ENCODE measurements at places on chromosomes 1 and 21.

DNA sequence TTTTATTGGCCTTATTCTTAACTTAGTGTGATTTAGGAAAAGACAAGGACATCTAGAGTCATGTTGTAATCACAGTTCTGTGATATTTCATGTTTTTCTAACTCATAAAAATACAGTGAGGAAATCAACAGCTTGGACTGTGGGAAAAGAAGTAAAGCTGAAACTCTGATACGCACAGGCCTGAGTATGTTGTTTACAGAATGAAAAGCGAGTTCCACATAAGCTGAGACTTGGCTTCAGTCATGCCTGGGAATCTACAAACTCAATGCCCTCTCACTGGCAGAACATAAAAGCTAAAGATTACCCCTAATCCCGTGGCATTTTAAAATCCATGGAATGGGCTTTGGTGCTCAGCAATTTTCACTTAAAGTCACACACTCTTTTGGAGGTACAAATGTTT is 23.6 kb upstream of the ATP5PO start:
- DNase-seq = no peak

DNA sequence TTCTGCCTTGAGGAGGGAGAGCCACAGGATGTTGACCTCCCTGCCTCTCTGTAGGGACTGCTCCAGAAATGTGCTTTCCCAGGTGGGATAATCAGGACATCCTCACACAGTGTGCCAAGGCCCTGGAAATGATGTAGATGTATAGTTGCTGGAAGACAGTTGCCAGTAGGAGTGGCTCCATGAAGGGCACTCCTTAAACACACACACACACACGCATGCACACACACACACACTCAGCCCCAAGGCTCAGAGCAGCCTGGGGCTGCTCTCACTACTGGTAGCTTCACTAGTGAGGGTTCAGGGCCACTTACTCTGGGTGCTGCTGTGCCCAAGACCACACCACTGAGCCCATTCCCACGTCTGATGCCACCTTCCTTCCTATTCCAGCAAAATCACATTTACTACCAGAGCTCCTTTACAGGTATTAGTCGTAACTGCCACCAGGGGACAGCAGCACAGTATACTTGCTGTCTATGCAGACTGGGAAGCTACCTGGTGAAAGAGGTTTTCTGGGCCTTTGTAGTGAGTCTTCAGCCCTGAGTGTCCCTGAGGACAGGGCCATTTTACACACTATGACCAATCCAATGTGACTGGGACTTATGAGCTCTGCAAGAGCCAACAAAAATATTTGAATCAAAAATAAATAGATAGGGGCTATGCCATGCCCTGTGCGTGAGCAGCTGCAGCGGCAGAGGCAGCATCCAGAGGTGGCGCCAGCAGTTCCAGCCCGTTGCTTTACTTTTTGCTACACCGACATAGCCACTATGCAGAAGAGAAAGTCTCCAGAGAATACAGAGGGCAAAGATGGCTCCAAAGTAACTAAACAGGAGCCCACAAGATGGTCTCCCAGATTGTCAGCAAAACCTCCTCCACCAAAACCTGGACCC is 15.0 kb downstream of the CRNN start:
- DNase-seq = no peak

GRCh38 chr1:212712451-212713303 is 13.0 kb upstream of the BATF3 start:
- DNase-seq = no peak

GRCh38 chr1:241849345-241849695 is 1.3 kb downstream of the EXO1 start:
- no peak for DNase-seq

GRCh38 chr1:56025942-56026341 is 553.4 kb downstream of the PLPP3 start:
- no peak for DNase-seq

DNA sequence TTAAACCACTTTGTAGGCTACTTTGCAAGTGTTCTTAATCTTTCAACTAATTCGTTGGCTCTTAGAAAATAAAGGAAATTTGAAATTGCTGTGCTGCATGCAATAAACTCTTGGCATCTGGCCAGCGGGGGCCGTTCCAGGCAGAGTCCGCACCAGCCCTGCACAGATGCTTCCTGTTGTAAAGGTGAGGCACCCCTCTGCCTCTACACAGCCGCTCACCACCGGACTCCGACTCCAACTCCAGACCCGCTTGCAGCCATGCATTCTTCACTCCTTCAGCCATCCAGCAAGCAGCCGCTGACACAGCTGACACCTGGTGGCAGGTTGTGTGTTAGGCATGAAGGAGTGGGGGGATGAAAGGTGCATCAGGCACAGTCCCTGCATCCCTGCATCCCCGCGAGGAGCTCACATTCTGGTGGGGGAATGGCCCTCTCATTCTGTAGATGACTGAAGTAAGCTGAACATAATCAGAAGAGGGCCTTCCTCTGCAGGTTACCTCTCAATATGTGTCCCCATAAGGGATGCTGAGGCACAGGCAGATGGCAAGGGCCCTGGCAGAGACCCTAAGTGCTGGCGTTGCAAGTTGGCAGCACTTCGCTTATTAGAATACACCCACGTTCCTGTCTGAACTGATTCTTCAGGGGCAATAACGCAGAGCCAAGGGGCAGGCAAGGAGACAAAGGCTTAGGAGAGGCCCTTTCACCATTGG is 56.8 kb downstream of the GLIS1 start:
- DNase-seq = no peak

- DNase-seq = peak; percentile 58
These were observed 1.2 kb upstream of the ATF3 start for GRCh38 chr1:212607206-212607912.

- no peak for DNase-seq
These were observed 86.4 kb downstream of the FAM78B start for GRCh38 chr1:166080277-166080966.
